Activated CD4-positive, alpha-beta T cell treated with anti-CD3 and anti-CD28 coated beads, Interleukin-2, Interleukin-6, amounts not matched to agents 100 ng/mL and 50 ng/mL, durations not matched to agents 16 hours and 8 hours (primary cell): ENCODE measurements at places on chromosomes 6 and 20.
A peak's percentile ranks its signal among the peaks of the same experiment; 100 is the strongest.

GRCh38 chr6:159760602-159761057 is 1.2 kb upstream of the ACAT2 start:
- no peak for DNase-seq

DNA sequence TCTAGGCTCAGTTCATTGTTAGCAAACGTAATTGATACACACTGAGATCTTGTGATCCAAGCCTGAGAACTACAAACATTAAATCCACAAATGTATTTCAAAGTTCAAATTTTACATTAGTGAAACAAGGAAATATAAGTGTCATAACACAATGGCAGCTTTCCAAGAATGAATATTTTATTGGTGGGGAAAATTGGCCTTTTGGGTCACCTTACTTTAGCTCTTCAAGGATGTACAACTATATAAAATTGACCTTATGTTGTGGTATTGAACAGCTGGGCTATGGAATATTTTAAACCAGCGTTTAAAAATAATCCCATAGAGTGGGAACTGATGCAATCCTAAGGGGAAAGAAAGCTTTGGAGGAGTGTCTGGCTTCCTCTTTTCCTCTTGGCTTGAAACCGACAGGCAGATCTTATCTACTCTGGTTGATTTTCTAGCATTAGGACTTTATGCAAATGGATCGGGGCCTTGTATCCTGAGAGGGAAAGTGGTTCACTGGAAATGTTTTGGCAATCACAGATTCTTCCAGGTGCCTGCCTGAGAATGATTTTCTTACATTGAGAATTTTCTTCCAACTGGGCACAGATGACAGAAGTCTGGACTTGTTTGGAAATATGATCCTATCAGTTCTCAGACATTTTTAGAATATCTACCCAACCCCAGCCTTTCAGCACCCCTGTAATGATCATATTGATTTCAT is 184.8 kb upstream of the ECI2 start:
- DNase-seq = no peak

- no peak for DNase-seq
Measured at GRCh38 chr6:73234733-73235132, 9.4 kb upstream of the KHDC1L start.

DNA sequence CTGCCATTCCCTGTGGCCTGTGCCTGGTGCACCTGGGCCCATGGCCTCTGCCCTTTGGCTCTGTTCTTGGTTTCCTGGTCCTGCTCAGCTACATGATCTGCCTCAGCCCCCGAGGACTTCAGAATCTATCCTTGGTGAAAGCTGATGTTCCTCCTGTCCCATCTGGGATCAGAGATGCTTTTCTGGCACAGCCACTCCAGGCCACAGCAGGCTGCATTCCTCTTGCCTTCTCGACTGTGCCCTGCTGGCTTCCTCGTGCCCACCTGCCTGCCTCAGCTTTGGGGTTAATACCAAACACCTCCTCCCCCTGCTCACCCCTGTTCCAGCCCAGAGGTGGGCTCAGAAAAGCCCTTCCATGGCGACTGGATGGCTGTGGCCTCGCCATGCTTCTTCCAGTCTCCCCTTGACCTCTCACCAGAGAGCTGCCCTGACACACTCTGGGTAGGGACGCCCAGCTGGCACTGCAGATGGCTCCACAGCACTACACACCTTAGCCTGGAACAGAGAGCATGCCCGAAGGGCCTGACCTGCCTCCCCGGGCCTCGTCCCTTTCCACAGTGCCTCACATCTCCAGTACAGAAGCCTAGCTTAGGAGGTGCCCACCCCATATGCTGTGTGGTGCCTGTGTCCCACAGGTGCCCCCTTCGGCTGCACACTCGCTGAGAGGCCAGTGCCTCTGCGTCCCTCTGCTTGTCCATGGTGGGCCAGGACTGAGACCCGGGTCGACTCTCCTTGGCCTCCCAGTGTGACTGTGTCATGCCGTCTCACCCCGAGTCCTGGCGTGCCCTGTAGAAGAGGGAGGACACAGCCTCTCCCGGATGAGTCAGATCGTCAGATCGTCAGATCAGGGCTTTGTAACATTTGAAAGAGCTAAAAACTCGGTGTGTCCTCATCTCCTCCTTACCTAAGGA is 148.8 kb downstream of the DTNBP1 start:
- DNase-seq = no peak

DNA sequence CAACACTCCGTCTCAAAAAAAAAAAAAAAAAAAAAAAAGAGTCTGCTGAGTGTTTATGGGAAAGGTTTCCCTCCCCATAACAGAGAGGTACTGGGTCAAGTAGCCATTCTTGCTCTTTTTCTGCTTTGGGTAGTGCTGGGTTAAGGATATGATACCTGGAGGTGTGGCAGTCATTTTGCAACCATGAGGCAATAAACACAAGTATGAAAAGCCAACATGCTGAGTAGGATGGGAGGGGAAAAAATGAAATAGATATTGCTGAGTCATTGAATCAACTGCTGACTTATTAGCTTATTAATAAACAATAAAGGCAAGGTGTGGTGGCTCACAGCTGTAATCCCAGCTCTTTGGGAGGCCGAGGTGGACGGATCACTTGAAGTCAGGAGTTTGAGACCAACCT is 2.3 kb upstream of the TOMM34 start:
- peak; percentile 21 for DNase-seq

- DNase-seq = no peak
Measured at GRCh38 chr6:75438013-75438431, 55.6 kb downstream of the FILIP1 start.

- DNase-seq = no peak
Measured at GRCh38 chr6:136582711-136583471, 32.7 kb upstream of the MAP7 start.

DNA sequence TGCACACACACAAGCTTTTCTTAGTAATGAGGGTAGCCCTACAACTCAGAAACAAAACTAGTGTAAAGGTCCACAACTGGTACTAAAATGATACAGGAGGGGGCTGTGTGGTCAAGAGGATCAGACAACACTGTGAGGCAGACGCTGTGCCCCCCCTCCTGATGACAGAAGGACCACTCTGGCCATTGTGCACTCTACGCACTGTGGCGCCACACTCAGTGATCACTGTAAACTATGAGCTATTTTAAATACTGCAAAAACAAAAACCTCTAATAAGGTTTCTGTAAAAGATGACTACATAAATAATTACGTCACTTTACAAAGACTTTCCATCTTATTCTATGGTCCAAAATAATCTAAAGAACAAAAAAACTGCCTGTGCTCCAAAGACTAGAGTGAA is 96.1 kb downstream of the SLC23A2 start:
- DNase-seq = no peak

DNA sequence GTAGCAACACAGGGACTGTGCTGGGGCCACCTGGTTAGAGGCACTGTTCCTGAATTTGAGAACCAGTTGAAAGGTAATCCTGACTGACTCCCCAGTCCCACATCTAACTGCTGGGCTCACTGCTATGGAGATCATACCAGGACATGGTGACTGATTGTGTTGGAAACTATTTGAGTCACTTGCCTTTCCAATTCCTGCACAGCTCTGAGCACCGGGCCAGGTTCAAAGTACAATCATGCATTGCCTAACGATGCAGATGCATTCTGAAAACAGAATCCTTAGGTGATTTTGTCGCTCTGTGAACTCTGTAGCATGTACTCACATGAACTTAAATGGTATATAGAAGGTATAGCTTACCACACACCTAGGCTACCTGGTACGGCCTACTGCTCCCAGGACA is 215.3 kb downstream of the BMP7 start:
- DNase-seq = no peak

- no peak for DNase-seq
Measured at GRCh38 chr20:10699489-10699888, 25.7 kb upstream of the JAG1 start.

DNA sequence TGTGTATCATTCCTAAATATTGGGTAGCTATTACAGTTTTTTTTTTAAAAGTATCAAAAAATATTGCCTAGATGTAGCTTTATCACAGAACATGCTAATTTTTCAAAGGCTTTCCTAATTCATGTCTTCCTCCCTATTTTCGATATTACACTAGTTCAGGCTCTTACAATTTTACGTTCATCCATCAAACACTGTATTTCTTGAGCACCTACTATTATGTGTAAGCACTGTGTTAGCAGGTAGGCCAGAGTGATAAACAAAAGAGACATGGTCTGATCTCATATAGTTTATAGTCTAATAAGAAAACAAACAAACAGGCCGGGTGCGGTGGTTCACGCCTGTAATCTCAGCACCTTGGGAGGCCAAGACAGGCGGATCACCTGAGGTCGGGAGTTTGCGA is 69.5 kb downstream of the FAM217A start:
- no peak for DNase-seq

DNA sequence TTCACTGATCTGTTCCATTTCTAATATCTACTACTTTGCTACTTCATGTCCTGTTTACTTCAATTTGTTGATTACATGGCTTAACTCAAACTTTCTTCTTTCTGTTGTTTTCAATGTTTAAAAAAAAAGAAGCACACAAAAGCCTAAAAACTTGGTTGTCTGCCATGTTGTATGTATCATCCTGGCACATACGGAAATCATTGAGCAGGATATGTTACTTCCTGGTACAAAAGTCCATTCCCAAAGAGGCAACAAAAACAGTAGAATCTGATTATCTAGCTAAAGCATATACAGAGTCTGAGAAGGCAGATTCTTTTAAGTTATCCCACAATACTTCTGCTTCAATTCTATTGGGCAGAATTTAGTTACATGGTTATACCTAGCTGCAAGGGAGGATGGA is 14.5 kb upstream of the COL12A1 start:
- no peak for DNase-seq

DNA sequence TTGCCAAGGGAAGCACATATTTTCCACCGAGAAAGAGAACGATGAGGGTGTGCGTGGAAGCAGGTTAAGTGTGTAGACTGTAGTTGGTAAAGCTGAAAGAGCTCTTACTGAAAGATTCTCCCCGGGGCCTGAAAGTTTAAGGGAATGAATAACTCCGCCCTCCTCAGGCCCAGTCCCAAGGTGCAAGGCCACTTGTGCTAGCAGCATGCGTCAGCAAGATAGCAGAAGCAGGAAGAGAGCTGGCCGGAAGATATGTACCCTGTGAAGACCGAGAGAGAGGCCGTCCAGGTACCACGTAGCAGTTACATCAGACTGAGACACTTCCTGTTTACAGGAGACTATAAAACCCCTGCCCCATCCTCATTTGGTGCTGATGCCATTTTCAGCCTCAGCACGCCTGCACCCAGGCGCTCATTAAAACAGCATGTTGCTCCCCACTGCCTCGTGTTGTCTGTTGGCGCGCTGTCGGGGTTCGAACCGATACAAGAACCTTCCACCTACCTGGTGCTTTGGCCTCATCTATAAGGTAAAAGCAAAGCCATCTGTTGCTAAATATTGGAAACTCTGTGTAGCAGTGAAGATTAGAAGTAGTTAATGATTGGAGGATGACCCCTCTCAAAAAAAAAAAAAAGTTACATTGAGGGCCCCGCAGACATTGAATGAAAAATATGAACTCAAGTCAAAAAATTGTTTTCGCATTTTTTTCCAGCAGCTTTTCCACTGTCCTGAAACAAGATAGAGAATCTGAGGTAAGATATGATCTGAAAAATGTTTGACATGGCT is 18.6 kb upstream of the FAM135A start:
- DNase-seq = no peak

GRCh38 chr20:4820806-4821518 is 99.3 kb downstream of the PRND start:
- no peak for DNase-seq

DNA sequence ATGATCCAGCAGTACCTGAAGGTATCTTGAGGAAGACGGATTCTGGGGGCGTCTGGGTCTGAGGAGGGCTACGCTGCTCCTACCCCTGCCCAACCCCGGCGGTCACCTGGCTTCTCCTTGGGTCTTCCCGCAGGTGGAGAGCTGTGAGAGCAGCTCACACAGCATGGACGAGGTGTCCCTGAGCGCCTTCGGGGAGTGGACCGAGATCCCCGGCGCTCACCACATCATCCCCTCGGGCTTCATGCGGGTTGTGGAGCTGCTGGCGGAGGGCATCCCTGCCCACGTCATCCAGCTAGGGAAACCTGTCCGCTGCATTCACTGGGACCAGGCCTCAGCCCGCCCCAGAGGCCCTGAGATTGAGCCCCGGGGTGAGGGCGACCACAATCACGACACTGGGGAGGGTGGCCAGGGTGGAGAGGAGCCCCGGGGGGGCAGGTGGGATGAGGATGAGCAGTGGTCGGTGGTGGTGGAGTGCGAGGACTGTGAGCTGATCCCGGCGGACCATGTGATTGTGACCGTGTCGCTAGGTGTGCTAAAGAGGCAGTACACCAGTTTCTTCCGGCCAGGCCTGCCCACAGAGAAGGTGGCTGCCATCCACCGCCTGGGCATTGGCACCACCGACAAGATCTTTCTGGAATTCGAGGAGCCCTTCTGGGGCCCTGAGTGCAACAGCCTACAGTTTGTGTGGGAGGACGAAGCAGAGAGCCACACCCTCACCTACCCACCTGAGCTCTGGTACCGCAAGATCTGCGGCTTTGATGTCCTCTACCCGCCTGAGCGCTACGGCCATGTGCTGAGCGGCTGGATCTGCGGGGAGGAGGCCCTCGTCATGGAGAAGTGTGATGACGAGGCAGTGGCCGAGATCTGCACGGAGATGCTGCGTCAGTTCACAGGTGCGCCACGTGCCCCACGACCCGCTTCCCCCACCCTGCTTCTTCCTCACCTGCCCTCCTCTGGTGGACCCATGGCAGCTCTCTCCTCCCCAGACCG is 166.9 kb upstream of the RNF24 start:
- no peak for DNase-seq

DNA sequence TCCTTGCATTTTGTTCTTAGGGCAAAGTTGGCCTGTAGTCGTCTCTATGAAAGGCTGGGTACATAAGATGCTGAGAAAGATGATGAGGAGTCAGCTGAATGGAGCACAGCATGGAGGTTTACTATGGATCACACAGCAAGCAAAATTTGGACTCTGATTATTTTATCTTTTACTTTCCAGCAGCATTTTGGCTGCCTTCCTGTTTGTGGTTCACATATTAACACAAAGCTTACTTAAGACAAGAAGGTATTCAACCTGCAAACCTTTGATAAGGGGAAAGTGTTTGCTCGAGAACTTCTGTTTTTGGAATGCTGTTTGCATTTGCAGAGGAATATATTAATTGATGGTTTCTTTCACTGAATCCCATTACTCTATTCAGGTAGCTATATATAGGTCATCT is 103.1 kb upstream of the ENPP5 start:
- no peak for DNase-seq
